ENCODE measurements at places on chromosomes 2 and 18.

GRCh38 chr2:176151442-176152287, at the start of gene HOXD4:
HOXD4 (plus strand) TSS chr2:176151550; CDS start chr2:176151634, 84 bp downstream.
- no peak for DNase-seq

DNA sequence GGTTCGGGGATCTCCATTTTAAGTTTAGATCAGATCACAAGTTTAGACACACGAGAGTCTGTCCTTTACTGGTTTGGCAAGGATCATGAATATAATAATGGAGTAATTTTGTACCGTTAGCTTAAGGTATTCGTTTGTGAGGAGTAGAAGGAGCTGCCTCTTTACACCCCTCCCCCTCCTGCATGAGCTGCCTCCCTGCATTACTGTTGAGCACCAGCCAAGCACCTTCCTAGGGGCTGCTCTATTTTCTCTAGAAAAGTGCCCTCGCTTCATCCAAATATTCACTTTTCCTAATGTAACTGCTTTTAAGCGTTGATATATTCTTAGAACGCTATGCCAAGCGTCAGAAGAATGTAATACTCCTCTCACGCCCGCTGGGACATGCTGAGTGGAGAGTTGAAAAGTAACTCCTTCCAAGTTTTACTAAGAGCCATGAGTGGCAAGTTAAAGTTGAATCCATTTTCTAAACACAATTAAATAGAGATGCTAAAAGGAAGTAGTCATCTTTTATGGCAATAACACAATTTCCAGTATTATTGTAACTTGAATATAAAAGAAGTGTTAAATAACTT, 25.4 kb upstream of the SCN7A start:
- no peak for DNase-seq

GRCh38 chr2:50754514-50754913, 277.4 kb downstream of the NRXN1 start:
- no peak for DNase-seq

GRCh38 chr18:1657876-1658275, 753.2 kb downstream of the ADCYAP1 start:
- no peak for DNase-seq

GRCh38 chr2:54422072-54422581, 34.0 kb upstream of the SPTBN1 start:
- DNase-seq, result no peak

DNA sequence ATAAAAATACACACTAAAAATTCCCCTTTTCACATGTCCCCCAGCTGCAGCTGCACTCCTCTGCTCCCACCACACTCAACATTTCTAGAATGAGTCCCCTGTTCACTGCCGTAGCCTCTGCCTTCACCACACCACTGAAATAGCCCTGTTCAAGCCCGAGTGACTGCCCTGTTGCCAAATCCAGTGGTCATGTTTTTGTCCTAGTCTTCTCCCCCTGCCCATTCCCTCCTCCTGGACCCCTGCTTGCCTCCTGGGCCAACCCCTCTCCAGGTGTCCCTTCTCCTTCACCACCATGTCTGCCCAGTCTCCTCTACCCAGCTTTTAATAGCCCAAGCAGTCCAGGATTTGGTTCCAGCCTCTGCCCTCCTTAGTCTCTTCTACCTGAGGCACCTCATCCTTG, 97.1 kb upstream of the LGALSL start:
- DNase-seq, result no peak

DNA sequence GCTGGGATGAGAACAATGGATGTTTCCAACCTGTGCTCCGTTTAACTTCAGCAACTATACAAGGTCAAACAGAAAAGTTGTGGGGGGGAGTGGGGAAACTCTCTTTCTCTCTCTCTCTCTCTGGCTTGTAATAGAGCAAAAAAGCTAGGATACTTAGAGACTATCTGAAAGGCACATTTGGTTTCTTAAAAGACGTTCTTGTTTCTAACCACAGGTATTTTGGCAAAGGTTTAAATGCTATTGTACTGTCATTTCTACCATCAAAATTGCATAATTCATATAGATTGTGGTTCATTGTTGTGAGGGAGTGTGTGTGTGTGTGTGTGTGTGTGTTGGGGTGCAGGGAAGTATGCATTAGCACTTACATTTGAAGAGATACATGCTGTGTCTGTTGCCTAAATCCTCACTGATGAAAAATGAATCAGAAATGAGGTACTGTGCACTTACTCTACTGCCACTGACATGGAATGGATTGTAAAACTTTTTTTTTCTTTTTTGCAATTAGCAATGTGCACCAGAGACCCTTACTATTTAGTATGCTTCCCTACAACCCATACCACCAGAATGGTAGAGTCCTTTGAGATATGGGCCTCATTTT, 841.0 kb upstream of the PIK3C3 start:
- no peak for DNase-seq
